IMR-90 (cell line): ENCODE measurements at places on chromosomes 6 and 20.
A peak's percentile ranks its signal among the peaks of the same experiment; 100 is the strongest.

GRCh38 chr20:47863315-47863965 lies 78.2 kb upstream of the SULF2 start:
- no peak for DNase-seq

DNA sequence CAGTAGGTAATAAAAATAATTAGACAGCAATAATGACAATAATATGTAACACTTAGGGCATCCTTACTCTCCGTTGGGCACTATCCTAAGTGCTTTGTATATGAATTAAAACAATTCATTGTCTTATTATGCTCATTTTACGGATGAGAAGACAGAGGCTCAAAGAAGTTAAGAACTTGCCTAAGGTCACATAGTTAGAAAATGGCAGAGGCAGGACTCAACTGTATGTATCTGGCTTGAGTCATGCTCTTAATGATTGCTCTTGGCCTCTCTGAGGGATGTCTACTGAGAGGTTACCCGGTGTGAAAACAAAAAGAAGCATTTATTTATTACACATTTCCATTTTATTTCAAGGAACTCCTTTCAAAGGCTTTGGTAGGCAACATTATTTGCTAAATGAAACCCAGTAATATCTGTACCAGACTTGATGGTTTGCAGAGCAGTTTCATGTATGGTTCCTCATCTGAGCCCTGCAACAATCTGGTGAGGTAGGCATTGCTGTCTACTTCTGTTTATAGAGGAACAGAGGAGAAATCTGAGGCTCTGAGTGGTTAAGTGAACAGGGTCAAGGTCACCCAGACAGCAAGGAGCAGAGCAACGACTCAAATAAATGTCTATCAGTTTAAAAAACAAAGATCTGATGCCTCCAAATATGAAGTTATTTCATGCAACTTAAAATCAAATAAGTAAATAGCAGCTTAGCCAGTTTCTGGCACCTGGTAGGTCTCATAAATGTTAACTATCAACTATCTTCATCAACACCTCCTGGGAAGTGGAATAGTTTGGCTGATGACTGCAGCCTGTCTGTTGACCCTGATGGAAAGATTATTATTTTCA lies 4.2 kb upstream of the PARD6B start:
- DNase-seq, result no peak

- DNase-seq, result peak; percentile 37
Observed at GRCh38 chr6:5659467-5659866, 347.3 kb downstream of the NRN1 start.

DNA sequence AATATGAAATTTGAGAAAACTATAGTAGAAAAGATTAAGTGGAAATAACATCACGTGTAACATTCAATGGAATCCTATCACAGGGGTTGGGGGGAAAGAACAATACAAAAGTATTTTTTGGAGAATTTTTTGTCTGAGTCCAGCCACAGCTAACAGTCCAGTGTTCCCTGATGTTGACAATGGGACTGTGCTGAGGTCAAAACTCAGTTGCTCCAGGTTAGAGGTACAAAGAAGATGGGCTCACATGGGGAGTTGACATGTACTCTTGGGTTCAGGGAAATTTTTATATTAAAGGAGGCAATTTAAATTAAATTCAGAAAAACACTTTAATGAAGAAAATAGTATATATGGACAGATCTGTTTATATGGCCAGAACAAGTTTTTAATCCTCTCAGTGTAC lies 995 bp downstream of the MYCT1 start:
- DNase-seq, result no peak

DNA sequence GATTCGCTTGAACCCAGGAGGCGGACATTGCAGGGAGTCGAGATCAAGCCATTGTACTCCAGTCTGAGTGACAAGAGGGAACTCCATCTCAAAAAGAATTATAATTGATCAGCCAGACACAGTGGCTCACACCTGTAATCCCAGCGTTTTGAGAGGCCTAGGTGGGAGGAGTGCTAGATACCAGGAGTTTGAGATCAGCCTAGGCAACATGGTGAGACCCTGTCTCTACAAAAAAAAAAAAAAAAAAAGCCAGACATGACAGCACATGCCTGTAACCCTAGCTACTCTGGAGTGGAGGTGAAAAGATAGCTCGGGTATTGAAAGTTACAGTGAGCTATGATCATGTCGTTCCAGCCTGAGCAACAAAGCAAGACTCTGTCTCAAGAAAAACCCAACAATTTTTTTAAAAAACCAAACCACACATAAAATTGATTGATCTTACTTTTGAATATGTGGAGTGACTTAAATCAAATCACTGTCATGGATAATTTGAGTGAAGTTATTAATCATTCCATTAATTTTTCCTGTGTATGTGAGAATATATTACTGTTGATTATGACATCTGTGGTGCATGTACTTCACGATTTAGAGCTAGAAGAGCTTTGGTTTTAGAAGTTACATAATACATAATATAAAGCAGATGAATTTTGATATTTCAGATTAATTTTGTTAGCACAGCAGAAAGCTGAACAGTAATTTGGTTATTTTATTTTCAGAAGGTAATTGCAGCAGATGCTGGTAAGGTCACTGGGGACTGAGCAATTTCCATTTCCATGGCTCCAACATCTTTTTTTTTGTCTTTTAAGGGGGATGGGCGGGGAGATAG lies 34.4 kb downstream of the NCOA7 start:
- no peak for DNase-seq

DNA sequence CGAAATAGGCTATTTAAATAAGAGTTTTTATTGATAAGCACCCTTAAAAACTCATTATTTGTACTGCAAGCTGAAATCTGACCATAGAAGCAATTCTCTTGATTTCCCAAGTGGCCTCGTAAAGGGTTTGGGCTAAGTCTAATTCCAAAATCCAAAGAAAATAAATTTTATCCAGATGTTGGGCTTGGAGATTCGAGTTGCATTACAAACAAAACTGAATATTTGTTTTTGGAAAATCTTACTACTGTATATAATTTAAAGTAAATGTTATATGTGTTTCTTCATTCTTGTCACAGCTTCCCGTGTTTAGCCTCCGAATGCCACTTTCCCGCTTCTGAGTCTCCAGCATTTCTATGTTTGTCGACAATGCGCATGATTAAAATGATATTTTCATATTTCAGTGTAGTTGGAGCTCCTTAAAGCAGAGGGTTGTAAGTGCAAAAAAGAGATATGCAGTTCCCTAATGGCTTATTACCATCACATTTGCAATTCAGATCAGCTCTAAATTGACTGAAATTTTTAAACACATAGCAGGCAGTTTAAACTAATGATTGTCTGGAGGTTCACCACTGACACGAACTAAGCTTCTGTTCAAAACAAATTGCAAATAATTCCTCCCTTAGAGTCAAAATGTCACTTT lies 47.0 kb downstream of the PRL start:
- DNase-seq, result no peak

DNA sequence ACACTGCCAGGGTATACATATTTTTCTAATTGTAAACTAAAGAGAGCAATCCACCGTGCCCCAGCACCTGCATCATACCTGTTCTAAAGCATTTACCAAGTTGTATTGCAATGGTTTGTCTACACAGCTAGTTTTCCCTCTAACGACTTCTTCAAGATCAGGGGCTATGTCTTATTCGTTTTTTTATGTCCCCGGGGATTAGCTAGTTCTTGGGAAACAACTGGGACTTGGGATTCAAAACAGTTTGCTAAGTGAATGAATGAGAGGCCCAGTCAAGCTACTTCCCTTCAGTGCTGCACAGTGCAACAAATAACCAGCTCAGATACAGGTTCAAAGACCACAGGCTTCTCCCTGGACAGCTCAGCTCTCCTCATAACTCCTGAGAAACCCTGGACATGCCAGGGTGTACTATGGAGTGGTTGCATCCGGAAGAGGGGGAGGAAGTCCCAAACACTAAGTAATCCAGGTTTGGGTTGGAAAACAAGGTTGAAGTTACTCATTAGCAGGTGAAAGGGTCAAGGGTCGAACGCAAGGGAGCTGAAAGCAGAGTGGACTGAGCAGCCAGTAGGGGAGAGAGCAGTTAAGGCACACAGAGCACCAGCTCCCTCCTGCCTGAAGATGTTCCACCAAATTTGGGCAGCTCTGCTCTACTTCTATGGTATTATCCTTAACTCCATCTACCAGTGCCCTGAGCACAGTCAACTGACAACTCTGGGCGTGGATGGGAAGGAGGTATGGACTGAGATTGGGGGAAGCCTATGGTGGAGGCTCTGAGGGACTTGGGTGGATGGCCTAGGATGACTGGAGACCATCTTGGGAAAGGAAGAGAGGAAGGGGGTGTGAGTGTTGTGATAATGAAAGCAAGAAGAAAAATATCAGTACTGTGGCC lies at the start of gene APOM:
TSS of gene APOM (plus strand) at position 546 of the 889 bp plus-strand sequence. CDS start at position 619, 73 bp downstream.
- DNase-seq, result no peak

GRCh38 chr6:19231878-19232561 lies 605.1 kb upstream of the ID4 start:
- DNase-seq, result no peak
